ENCODE measurements at places on chromosomes 2 and 18. TPM values are rescaled to one million over a fixed set of nuclear protein-coding genes. Genes with fewer than 3 reads are reported as not detected.
A peak's percentile ranks its signal among the peaks of the same experiment; 100 is the strongest.

DNA sequence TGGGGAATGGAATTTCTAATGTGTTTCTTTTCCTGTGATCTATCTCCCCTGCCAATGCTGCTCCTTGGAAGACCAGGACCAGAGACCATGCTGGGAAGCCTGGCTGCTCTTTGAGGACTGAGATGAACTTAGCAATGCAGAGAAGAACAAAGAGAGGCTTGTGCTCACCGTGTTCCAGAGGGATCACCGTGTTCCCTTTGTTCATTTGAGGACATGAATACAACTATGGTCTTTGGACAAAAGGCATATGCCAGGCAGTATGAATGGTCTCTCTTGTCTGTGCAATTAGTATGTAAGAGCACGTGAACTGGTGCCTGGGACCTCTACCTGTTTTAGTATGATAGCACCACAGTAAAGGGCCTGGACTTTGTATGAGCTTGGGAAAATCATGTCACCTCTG is 139.9 kb downstream of the TDRD15 start:
- DNase-seq = no peak

GRCh38 chr2:237894986-237895543 is 35.6 kb downstream of the RAMP1 start:
- DNase-seq = no peak

DNA sequence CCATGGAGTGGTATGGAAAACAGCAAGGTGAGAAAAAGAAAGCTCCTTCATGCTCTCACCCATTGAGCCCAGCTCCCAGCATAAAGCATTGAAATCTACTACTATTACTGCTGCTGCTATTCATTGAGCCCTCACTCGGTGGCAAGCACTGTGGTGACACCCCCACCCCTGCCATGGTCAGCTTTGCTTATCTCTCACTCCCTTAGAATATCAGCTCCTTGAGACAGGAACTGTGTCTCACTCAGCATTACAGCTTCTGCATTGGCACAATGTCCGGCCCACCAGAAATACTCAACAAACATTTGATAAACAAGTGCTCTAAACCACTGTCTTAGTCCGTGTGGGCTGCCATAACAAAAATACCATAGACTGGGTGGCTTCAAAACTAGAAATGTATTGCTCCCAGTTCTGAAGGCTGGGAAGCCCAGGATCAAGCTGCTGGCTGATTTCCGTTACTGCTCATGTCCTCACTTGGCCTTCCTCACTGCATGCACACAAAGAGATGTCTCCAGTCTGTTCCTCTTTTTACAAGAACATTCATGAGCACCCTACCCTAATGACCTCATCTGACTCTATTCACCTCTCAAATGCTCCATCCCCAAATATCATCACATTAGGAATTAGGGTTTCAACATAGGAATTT is 116.3 kb downstream of the ZBTB7C start:
- no peak for DNase-seq

ERMN gene
- total RNA-seq = 0.18 TPM

DNA sequence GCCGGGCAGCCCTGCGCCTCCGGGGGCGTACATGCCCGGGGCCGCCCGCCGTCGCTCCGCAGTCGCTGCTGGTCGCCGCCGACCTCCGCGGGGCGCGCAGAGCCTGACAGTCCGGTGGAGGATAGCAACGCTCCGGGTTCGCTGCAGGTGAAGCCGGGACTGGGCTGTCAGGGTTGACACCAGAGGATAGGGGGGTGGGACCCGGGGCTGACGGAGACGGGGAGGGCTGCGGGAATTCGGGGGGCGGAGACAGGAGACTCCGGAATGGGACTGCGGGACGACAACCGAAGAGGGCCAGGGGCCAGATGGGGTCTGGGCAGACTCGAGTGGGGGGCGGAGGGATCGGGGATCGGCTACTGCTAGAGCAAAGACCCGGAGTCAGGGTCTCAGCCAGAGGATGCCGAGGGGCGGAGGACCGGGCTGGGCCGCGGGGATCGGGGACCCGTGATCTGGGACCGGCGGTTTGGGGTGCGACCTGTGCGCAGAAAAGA is 403 bp downstream of the TMEM127 start:
- peak; percentile 11 for DNase-seq

PROC gene
- not detected for total RNA-seq

DNA sequence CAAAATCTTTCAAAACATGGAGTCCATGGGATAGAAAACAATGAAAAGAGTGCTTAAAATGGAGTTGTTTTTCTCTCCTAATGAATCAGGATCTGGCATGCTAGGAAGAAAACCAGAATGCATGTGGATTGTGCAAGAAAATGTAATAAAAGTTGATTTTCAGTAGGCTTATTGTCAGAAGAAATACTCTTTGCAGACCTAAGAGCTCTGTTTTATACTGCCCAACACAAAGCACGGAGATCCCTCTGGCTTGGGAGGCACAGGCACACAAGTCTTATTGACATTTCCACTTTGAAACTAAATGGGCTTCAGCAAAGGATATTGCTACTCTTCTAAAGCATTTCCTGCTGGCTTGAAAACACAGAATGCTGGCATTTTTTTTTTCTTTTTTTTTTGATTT is 15.5 kb upstream of the DAPL1 start:
- peak; percentile 58 for DNase-seq

DNA sequence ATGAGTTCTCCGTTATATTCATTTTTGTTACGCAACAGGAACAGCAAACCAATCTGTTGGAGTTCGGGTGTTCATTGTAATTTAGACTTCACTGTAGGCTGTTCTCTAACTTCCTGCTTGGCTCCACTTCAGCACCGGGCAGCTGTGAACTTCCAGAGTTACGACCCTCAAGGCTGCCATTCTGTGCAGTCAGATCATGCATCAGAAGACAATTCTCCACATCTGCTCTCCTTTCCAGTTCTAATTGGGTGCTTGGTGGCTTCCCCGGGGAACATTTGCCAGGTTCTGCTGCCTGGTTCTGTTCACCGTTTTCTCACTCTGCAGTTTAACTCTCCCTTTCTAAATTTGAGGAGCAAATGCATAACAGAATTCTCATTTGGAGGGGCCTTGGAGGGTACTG is 237.7 kb downstream of the NYAP2 start:
- DNase-seq = no peak

- DNase-seq = no peak
These were observed 43.0 kb downstream of the EMX1 start for GRCh38 chr2:72959995-72960981.

SERPINB10 gene
- total RNA-seq = not detected

- peak; percentile 52 for DNase-seq
These were observed 199.1 kb downstream of the TRIB2 start for GRCh38 chr2:12915787-12916186.

GRCh38 chr2:210399440-210400041 is 77.0 kb downstream of the LANCL1 start:
- DNase-seq = peak; percentile 35

GCG gene
- total RNA-seq = not detected

DNA sequence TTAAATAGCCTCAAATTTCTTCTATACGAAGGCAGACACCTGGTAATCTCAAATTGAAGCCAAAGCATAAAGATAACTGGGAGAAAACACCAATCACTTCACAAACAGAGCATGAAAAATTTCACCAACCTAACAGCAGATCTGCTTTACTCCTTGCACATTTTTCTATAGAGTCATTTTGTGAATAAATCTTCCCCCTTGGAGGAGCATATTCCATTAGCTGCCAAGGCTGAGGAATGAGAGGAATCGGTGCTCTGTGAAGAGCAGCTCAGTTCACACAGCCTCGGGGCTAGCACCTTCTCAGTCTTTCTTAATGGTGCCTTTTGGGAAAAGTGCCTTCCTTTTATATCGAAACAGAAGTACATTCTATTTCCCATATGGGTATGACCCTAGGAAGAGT is 1313.7 kb upstream of the NRXN1 start:
- DNase-seq = no peak

GRCh38 chr18:35634323-35634722 is 52.8 kb downstream of the GALNT1 start:
- no peak for DNase-seq

GRCh38 chr2:64447317-64448040 is 6.5 kb upstream of the LGALSL start:
- peak; percentile 31 for DNase-seq

UGT1A4 gene
- not detected for total RNA-seq

DNA sequence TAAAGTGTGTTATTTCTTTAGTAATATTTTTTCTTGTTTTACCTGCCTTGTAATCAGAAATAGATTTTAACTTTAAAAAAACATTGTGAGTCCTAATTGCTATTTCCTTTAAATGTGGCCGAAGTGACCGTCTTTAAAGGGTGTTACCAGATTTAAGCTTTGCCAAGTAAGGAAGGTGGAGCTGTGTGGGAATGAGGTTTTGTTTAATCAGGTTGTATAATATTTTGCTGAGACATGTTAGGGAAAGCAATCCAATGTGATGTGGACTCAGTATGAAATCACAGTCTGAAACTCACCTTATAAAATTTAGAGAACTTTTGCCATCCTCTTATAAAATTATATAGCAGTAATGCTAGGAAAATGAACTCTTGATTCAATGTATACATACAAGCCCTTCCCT is 32.9 kb upstream of the ITPRID2 start:
- no peak for DNase-seq

SIX3 gene
- not detected for total RNA-seq

NCOA1 gene
- total RNA-seq = 10.4 TPM

GRCh38 chr18:9771261-9771976 is 63.3 kb downstream of the RAB31 start:
- peak; percentile 54 for DNase-seq

DNA sequence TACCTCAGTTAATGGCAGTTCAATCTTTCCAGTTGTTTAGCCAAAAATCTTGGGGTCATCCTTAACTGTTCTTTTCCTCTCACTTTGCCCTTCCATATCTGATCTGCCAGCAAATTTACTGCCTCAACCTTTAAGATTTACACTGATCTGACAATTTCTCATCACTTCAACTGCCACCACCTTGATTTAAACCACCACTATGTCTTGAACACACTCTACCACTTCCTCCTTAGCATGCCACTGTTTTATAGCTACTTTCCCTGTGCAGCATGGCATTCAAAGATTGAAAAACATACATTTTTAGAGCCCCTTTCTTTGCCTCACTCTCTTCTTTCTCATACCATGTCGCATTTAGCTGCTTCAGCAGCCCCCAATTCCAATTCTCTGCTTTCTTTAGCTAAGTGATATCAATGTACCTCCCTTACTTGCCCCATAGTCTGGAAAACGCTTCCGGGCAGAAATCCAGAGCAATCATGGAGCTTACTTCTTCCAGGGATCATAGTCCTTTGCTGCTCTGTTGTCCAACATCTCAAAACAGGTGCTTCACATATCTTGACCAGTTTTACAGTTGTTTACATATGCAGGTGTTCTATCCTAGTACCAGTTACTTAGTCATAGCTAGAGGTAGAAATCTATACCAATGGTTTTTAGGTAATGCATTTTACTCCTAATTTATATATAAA is 10.9 kb downstream of the PGAP1 start:
- no peak for DNase-seq

RAX gene
- total RNA-seq = not detected

DNA sequence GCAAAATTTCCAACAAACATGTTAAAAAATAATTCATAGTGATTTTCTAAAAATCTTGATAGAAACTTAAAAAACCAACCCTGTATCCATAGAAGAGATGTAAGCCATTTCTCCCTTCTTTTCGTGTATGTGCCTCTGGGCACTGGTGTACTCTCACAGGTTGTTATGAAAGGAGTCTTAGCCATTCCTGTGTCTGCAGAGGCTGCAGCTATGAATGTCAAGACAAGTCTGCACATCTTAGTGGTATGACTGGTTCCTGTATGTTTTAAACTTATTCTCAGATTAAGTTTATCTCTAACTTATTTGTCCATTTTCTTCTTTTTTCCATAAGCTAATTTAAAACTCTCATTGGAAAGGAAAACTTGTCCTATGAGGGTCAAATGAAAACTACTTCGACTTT is 84.0 kb downstream of the DPP4 start:
- DNase-seq = no peak

- no peak for DNase-seq
These were observed 62.5 kb downstream of the SERTAD2 start for GRCh38 chr2:64591188-64591587.

DNA sequence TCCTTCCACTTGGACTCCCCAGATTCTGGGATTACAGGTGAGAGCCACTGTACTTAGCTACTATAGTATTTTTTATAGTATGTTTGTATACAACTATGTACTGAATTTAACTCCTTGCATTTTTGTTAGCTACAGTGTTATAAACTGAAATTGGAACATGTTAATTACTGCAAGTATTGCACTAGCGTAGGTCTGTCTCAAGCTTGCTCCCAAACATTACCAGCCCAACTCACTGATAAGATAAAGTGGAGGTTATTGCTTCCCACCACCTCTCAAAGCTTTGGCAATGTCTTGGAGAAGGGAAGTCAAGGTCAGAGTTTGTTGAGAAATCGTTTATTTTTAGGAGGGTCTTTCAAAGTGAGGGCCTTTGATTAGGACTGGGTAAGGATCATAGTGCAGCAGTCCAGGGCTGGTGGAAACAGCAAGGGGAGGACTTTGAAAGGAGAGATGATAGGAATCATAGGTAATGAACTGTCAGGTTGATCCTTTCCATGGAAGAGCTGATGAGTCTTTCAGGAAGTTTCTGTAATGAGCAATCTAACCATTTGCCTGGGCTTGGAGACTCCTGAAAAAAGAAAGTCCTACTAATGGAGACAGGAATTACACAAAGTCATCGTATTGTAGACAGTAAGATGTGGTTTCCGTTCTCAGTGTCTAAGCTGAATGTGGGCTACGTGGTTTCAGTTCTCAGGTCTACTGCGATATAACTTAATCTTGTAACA is 257.1 kb downstream of the MYO3B start:
- DNase-seq = no peak

LOXL3 gene
- total RNA-seq = 11.9 TPM

ANO7 gene
- total RNA-seq = 1.1 TPM

GRCh38 chr18:44518091-44518615 is 162.5 kb upstream of the SETBP1 start:
- peak; percentile 43 for DNase-seq

DNA sequence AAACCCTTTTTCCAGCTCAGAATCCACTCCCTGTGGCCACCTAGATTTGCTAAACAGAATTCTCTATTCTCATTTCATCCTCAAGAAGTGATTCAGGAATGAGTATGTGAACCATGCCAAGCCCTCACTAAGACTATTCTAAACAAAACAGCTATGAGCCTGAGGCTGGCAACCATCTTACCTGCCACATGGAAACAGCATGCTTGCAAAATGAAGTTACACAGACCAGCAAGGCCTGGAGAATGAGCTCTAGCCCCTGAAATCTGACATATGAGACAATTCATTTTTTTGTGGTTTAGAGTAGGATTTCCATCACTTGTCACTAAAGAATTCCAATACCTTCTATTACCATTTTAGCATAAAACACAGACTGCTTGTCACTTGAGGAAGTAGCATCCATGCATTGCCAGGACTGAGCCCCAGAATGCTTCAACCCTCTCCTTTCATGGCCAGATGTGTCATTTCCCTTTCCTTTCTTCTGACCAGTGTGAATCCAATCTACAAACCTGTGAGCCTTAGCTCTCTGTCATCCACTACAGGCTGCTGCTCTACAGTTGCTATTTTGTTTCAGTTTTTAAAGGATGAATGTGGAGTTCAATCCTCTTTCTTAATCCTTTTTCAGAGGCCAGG is 744.3 kb upstream of the ACVR2A start:
- peak; percentile 95 for DNase-seq
